GM23248 (cell line): ENCODE measurements at places on chromosomes 3 and 15. TPM values are rescaled to one million over a fixed set of nuclear protein-coding genes. Genes with fewer than 3 reads are reported as not detected.

GRCh38 chr3:50381383-50381782, 22.1 kb upstream of the TMEM115 start:
- DNase-seq, result no peak

GRCh38 chr3:50365842-50366220, 6.5 kb upstream of the TMEM115 start:
- no peak for DNase-seq

- no peak for DNase-seq
Measured at GRCh38 chr3:182405759-182406158, 387.5 kb upstream of the ATP11B start.

- no peak for DNase-seq
Measured at GRCh38 chr3:194714137-194714455, 28.4 kb downstream of the FAM43A start.

Gene HESX1
- not detected in 2 replicates for total RNA-seq

DNA sequence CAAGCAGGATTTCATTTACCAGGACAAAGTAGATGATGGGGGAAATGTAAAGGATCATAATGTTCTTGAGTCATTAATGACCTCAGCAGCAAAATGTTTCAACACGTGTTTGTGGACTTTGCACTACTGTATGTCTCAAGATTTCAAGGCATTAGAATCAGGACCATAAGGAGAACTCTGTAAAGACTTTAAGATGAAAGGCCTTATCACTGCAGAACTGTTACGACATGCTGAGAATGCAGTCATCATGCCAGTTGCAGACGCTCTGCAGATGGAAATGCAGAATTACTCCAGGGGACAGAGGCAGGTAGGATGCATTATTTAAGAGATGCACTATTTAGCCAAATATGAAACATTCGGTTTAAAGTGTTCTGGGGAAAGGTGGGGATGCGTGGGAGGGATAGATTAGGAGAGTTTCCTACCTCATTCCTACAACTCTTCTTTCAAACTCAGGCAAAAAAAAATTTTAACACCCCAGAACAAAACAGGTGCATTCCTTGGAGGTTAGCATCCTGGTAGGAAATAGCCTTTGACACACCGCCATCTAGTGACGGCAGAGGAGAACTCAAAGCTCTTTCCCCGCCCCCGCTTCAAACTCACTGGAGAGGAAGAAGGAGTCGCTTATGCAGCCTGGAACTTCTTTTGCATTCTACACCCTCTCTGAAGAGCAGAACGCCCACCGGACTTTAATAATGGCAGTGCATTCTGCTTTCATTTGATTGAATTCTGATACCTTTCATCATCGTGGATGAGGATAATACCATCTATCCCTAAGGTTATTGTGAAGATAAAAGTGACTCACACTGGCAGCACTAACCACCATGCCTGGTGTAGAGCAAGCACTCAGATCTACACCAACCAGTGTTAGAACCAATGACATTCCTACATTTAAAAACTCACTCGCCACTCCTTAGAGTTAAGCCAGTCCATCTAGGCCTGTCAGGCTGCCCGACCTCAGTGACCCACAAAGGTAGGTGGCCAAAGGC, 43.1 kb upstream of the TOPAZ1 start:
- peak; percentile 84 for DNase-seq

- DNase-seq, result peak; percentile 91
Measured at GRCh38 chr3:15427182-15427880, at the start of the genes EAF1 and METTL6. TSS of gene EAF1 (plus strand) at chr3:15427598. CDS start at chr3:15427780, 182 bp downstream. TSS of gene METTL6 (minus strand) at chr3:15427544. CDS start at chr3:15426511, 1,033 bp downstream.

DNA sequence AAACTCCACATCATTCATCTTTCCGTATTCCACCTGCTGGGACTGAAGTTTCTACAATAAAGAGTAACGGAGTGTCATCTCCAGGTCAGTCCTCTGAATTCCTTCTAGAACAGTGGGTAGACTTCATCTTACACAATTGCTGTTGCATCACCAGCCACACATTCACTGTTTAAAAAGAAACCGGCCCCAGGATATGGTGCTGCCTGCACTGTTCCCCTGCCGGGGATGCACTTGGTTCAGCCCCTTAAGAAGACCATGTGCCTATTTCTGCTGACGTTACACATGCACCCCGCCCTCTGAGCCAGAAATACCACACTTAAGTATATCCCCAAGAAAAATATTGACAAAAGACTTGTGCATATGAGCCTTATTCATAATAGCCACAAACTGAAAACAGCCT, 233.4 kb downstream of the FEZF2 start:
- peak; percentile 28 for DNase-seq

GRCh38 chr15:31153531-31153930, 52.0 kb upstream of the TRPM1 start:
- no peak for DNase-seq

Gene LRRC49
- total RNA-seq, result 10.3 and 11.1 TPM in 2 replicates

DNA sequence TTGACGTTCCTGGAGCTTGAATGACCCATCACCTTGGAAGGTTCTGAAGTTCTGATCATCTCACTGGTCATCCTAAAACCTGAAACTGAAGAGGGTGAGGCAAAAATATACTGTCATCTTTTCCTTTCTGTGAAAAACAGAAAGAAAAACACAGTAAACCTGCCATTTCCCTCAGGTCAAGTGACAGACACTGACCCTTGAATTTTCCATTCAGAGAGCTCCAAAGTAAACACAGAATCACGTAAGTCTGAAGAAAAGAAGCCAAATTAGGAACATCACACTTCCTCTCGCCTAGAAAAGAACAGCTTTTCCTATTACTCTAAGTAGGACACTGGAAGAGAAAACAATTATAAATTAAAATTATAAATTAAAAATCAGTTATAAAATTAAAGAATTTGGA, 78.7 kb upstream of the TGFBR2 start:
- no peak for DNase-seq
